ENCODE measurements at places on chromosomes 7 and 10. TPM values are rescaled to one million over a fixed set of nuclear protein-coding genes. Genes with fewer than 3 reads are reported as not detected.

GRCh38 chr7:132996581-132997242, 85.2 kb downstream of the CHCHD3 start:
- DNase-seq = no peak

Gene FZD8
- 11.7 TPM for total RNA-seq

Gene PPP2R2D
- total RNA-seq = 28.1 TPM

Gene GDF2
- not detected for total RNA-seq

DNA sequence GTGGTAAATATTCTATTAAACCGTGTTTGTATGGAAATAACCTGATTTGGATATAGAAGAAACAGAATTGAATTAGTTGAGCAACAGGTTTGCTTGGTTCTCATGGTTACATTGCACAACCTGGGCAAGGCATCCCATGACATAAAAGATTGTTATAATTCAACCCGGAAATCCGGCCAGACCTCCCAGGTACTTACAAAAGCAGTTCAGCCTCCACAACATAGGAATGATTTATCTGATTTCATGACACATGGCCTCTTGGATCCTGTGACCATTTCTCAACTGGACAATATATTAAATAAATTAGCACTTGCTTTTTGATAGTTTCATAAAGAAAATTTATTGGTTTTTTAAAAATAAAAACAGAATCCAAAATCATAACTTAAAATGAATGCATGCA, 55.1 kb upstream of the PTPN12 start:
- DNase-seq = peak; percentile 80

- no peak for DNase-seq
Observed at GRCh38 chr7:17253885-17254284, 44.6 kb upstream of the AHR start.

DNA sequence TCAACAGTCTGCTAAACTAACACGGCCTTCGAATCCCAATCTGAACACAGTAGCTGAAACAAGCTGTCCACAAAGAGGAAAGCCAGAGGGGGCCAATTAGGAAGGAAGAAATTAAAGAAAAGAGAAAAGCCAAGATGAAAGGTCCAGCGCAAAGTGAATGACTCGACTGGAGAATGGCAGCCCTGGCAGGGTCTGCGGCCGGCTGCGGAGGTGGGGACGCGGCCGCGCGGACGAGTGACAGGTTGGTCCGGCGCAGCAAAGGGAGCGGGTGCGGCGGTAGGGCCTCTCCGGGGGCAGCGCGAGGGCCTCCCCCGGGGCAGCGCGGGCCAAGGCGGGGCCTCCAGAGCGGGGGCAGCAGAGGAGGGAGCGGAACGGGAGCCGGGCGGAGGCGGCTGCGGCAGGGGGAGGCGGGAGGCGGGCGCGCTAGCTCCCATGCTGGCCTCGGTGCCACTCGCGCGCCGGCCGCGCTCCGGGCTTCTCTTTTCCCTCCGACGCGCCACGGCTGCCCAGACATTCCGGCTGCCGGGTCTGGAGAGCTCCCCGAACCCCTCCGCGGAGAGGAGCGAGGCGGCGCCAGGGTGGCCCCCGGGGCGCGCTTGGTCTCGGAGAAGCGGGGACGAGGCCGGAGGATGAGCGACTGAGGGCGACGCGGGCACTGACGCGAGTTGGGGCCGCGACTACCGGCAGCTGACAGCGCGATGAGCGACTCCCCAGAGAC, at the start of gene VWC2:
TSS of gene VWC2 (plus strand) at position 421 of the 718 bp plus-strand sequence. CDS start 1,798 bp downstream, outside the sequence.
- DNase-seq = no peak
